OCI-LY7 (cell line): ENCODE measurements at places on chromosomes 5 and 9.

GRCh38 chr9:116566677-116567488, 120.2 kb upstream of the TRIM32 start:
- DNase-seq: no peak

GRCh38 chr5:1640421-1640881, 116.7 kb upstream of the LPCAT1 start:
- no peak for DNase-seq

DNA sequence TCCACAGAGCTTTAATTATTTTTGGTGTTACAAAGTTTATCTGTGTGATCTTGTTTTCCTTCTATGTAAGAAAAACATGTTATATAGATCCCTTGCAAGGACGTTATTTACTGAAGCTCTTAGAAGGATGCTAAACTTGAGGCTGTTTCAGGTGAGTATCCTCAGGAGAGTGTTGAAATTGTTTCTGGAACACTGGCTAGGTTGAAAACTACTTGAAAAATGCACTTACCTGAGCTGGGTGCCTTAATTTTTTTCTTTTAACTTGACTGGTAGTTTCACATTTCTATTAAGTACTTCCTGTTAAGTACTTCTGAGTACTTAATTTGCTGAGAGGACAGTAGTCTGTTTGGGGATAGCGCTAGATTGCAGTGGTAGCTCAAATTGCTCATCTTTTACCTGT, 18.1 kb downstream of the GPBP1 start:
- DNase-seq: no peak

DNA sequence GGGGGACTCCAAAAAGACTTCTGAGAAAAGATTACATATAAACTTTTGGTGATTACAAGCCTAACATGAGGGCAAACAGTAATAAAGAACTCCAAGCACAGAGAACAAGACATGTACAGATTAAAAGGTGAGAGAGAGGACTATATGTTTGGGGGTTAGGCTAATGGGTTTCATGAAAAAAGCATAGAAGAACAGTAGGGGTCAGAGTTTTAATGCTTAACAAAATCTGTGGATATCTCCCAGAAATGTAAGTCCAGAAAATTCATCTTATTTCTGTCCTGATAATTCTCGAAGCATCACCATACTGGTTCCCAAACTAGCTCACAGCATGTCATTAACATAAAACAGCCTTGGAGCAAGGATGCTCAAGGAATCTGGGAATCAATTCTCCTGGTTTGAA, 137.2 kb downstream of the ARRDC3 start:
- DNase-seq: no peak

- no peak for DNase-seq
Measured at GRCh38 chr5:113249206-113249605, 185.6 kb downstream of the TSSK1B start.

- no peak for DNase-seq
Measured at GRCh38 chr9:100406962-100407361, 20.0 kb upstream of the MSANTD3 start.

- DNase-seq: no peak
Measured at GRCh38 chr5:130286971-130287370, 382.7 kb downstream of the CHSY3 start.

DNA sequence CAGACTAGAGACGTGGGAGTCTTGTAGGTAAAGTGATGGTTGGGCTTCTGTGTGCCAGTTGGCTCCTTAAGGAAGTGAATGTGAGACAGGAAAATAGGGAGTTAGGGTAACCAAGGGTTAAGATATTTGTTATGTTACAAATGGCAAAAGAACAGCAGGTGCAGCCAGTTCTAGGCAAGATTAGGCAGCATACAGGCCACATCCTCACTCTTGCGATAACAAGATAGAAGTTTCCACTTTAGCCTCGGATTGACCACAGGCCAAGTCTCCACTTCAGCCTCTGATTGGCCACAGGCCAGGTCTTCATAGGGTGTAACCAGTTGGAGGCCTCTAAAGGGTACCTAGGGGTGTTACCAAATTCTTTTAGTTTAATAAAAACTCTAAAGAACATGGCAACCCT, 54.6 kb upstream of the ABCA1 start:
- no peak for DNase-seq

GRCh38 chr5:59583151-59583809, 310.2 kb downstream of the PDE4D start:
- no peak for DNase-seq

DNA sequence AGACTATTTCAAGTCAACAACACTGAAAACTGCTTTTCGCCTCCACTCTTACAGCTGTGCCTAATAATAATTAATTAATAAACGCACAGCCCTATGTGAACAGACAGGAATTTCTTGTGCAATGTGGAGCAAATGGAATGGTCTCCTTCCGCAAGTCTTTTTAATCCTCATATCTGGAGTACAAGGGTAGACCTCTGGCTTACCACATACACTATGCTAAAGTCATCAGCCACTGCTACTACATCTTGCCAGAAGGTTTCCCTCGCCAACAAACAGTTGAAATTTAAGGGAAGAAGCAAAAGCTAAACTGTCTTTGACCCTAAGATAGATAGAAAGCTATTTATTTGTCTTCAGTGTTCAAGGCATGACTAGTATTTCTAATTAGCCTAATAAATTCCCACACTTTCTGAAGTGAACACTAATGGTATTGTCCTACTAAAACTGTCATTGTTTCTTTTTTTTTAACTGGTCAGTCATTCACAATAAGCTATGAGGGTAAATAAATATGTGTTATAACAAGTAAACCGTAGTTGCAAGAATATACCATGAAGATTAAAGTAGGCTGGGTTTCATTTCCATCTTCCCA, 63.9 kb downstream of the GOLPH3 start:
- DNase-seq: no peak

DNA sequence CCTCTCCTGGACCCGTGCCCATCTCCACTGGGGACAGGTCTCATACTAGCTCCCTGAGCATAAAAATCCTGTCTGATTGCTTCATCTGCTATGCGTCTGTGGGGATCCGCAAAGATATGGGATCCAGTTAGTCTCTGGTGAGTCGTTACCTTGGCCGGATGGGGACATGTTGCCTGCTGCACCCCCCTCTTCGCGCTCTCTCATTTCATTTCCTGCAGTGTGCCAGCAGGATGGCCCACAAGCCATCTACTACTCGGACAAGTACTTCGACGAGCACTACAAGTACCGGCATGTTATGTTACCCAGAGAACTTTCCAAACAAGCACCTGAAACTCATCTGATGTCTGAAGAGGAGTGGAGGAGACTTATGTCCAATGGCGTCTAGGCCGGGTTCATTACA, 17.0 kb upstream of the CEP78 start:
- DNase-seq: no peak

- peak; percentile 82 for DNase-seq
Measured at GRCh38 chr5:43007246-43007910, 32.7 kb downstream of the ANXA2R start.

DNA sequence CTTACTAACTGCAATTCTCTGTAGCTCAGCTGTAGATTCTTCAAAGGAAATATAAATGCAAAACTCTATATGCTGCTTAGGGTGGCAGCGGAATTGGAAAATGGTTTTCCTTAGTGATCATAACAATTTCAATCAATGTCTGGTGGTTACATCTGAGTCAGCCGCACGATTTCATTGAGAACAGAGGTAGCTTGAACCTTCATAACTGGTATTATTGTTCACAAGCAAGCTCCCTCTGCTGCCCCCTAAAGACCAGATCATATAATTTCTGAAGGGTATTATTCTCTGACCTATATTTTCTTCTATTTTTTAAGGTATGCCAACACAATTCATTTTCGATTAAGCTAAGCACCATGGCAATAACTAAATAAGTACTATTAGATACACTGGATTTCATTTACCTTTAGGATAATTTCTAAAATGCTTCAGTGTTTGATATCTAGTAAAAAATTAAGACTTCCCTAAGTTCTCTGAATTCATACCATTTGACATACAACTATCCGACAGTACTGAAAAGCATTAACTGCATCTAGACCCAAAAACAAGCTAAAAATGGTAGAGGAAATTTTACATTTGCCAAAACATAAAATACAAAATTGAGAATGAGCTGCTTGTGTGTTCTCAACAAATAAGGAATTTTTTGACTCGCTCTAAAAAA, 181.1 kb upstream of the SPEF2 start:
- DNase-seq: peak; percentile 37

- DNase-seq: peak; percentile 12
Measured at GRCh38 chr5:66467564-66467963, 128.6 kb upstream of the MAST4 start.

DNA sequence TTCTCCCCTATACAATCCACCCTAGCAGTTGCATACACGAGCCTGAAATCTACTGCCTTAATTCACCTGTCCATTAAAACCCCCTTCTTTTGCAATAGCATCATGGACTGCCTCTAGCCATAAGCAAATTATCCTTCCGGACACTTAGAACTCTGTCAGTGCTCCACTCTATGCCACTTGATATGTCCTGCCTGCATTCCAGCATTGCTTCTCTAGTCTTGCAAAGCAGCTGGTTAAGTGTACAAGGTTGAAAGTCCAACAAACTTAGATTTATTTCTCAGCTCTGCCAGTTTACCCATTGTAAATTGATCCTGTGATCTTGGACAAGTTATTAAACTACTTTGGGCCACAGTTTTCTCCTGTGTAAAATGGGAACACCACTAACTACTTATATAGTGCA, 197.9 kb downstream of the EPB41L4A start:
- no peak for DNase-seq

DNA sequence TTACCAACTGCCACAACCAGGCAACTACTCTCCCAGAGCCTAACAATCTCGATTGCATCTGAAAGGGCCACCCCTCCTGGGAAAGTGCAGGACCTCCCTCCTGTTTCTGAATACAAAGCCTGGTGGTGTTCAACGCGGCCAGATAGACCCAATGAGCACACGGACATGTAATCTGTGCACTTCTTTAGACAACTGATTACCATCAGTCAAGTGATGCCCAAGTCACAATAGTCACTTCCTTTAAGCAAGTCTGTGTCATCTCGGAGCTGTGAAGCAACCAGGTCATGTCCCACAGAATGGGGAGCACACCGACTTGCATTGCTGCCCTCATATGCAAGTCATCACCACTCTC, 739 bp downstream of the C9orf72 start:
- peak; percentile 61 for DNase-seq

DNA sequence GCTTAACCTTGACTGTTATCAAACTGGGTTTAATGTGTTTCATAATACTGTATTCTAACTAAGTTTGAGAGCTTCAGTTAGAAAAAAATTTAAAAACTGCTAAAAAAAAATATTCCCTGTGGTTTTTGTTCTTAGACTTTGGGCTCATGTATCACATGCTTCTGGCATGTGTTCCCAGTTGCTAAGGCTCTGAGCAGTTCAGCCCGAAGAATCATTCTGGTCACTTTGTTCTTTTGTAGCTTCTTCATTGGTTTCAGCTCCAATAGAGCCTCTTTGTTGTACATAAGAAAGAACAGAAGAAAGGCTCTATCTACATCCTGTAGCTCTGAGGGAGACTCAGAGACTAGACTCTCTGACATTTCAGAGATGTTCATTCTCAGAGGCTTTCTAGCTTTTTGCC, 25.6 kb downstream of the KCNN2 start:
- no peak for DNase-seq

GRCh38 chr5:176608937-176609723, 826 bp downstream of the GPRIN1 start:
- DNase-seq: peak; percentile 43

GRCh38 chr5:125446986-125447385, 700.5 kb upstream of the ZNF608 start:
- DNase-seq: no peak

DNA sequence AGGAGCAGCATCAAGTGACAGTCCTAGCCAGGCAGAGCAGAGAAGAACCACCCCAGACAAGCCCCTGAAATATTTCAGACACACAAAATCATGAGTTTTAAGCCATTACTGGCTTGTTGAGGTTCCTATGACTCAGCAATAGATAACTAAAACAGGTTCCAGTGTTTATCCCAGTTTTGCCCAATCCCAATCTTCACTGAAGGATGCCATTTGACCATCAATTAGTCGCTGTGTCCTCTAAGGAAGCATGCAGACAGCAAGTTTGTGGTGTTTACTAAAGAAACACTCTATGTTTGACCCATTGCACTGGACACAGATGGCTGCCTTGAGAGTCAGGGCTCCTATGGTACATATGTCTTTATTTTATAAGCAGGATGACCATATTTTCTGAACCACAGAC, 186.7 kb downstream of the SYK start:
- DNase-seq: no peak

- DNase-seq: no peak
Measured at GRCh38 chr5:177334781-177335700, 16.4 kb downstream of the LMAN2 start.

DNA sequence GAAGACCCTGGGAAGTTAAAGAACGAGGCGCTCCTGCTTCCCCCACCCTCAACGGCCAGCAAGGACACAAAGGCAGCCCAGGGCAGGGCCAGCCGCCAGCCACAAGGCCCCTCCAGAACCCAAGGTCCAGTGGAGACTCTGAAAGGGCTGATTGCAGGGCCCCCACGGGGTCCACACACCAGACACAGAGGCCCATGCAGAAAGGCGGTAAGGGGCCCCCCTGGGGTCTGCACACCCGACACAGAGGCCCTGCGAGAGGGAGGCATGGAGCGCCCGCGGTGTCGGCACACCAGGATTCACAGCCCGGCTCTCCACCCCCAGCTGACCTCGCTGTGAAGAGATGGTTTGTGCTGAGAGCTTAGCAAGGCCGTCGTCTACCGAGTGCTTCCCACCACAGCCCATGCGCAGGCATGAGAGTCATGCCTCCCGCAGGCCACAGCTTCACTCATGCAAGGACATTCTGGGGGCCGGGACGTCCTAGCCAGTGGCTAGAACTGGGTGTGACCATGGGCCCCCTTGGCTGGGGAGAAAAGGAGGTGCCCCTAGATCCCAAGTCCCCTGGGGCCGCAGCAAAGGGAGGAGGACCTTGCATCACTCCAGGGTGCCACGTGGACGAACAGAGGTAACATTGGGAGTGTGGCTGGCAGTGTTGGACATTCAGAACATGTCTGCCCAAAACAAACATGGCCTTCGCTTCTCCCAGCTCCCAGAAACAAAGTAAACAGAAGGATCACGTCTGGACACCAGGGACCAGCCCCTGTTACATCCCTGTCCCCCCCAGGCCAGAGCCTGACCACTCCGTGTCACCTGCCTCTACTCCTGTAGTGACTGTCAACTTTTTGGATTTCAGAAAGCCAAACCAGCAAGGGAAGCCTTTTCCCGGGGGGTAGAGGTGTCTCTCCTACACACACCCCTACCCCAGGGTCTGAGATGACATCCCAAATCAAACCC, 9.8 kb downstream of the BRD3 start:
- DNase-seq: no peak

- DNase-seq: peak; percentile 90
Measured at GRCh38 chr5:135034236-135034962, 371 bp upstream of the PITX1 start.

GRCh38 chr9:130857864-130858738, 23.0 kb downstream of the ABL1 start:
- DNase-seq: no peak

GRCh38 chr5:171774418-171774817, 11.2 kb upstream of the SMIM23 start:
- no peak for DNase-seq

- DNase-seq: no peak
Measured at GRCh38 chr5:185095-186070, 5.9 kb upstream of the LRRC14B start.
